Activated gamma-delta T cell treated with anti-CD3 and anti-CD28 coated beads, Interleukin-2, amount 50 U/mL, for 16 hours (primary cell): ENCODE measurements at places on chromosomes 7 and 10.

GRCh38 chr10:113301342-113301984 lies 251.4 kb upstream of the HABP2 start:
- no peak for DNase-seq

- DNase-seq = no peak
These were observed 95.8 kb downstream of the CDC14C start for GRCh38 chr7:49020145-49020544.

GRCh38 chr7:140229591-140230515 lies 53.1 kb upstream of the KDM7A start:
- peak; percentile 29 for DNase-seq

- DNase-seq = peak; percentile 40
These were observed 48.9 kb downstream of the DLG5 start for GRCh38 chr10:77877441-77878344.

DNA sequence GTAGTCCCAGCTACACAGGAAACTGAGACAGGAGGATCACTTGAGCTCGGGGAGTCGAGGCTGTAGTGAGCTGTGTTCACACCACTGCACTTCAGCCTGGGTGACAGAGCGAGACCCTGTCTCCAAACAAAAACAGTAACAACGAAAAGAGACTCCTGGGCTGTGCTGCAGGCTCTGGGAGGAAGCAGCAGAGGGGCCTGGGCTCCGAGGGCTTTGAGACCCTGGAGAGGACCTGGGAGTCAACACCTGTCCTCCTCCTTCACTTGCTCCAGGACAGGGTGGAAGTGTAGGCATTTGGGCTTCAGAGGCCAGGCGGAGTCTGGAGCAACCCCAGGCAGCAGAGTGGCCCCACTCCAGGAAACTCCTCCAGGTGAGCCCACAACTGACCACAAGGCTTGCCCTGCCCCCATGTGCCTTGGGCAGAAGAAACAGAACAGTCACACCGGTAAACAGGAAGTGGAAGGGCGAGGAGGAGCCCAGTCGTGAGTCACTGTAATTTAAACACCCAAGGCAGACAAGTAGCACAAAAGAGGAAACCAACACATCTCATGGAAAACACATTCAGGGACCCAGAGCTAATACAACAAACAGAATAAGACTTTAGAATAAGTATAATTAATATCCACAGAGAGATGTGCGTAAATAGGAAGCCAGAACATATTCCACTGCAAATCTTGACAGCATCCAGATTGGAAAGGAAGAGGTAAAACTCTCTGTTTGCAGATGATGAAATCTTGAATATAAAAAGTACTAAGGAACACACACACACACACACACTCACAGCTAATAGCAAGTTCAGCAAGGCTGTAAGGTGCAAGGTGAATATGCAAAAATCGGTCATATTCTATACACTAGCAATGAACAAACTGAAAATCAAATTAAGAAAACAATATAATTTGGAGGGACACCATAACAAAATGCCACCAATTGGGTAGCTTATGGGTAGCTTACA lies 20.5 kb upstream of the RASGEF1A start:
- peak; percentile 47 for DNase-seq

DNA sequence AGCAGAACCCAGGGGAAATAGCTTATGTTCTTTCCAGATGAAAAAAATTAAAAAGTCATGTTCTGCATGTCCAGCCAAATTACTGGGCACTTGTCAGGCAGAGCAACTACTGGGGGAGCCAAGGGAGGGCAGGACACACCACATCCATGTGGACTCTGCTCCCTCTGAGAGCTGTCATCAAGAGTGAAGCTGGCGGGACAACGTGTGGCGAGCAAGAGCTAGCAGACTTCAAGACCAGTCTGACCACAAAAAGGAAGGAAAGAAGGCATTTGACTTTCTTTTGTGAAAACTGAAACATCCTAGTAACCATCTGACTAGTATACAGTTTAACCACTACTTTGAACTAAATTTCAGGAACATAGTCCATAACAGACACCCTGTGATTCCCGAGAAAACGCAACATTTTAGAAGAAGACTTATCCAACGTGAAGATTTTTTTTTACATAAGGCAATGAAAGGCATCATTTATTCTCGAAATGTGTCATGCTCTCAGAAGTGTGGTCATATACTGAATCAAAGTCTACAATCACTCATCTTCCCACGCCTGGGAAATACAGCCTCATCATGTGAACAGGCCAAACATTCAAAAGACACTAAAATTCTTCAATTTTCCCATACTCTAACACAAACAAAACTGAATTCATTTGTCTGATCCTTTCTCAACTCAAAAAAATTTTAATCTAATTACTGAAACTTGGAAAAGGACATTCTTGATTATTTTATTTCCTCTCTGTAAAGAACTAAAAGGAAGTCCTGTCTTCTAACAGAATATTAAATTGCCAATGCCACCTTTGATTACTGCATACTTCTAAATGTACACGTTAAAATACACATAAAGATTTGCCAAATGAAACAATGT lies 15.5 kb downstream of the CYTH3 start:
- peak; percentile 18 for DNase-seq

DNA sequence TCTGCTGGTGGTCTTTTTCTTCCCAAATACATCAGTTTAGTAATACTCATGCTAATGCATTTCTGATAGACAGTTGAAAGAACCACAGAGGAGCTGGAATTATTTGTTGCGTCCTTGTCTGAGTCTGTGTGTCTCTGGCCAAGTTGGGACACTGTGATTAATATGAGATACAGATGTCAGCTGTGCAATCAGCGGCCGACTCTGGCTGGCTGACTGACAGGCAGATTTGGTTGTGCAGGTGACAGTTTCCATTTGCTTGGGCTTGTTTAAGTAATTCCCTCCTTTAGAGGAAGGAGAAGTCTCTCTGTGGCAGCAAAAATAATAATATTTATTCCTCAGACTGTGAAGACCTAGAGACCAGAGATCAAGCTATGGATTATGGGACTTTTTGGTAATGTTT lies 176.2 kb upstream of the CHRM2 start:
- DNase-seq = no peak

GRCh38 chr10:132142396-132143161 lies 44.2 kb upstream of the DPYSL4 start:
- no peak for DNase-seq

GRCh38 chr10:118851062-118852035 lies 96.6 kb upstream of the CACUL1 start:
- DNase-seq = no peak

- DNase-seq = no peak
These were observed 71.2 kb downstream of the ELFN1 start for GRCh38 chr7:1741246-1741645.

DNA sequence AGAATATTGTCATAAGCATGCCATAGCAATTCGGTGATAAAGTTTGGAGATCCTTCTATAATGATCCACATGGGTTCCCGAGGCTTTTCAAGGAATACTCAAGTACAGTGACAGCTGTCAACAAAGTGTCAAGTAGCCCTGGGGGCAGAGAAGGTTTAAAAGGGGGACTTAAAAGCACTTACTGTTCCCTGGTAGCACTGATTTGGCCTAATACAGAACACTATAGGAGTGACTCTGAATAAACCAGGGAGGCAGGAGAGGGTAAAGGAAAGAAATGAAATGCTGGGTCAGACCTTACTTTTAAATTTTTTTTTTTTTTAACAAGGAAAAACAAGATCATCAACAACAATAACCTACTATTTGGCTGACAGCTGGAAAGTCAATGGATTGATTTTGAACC lies 20.1 kb downstream of the CHCHD3 start:
- no peak for DNase-seq

- DNase-seq = no peak
These were observed 5.7 kb downstream of the BLVRA start for GRCh38 chr7:43764039-43764761.

GRCh38 chr7:33692956-33693355 lies 212.4 kb upstream of the BMPER start:
- no peak for DNase-seq

DNA sequence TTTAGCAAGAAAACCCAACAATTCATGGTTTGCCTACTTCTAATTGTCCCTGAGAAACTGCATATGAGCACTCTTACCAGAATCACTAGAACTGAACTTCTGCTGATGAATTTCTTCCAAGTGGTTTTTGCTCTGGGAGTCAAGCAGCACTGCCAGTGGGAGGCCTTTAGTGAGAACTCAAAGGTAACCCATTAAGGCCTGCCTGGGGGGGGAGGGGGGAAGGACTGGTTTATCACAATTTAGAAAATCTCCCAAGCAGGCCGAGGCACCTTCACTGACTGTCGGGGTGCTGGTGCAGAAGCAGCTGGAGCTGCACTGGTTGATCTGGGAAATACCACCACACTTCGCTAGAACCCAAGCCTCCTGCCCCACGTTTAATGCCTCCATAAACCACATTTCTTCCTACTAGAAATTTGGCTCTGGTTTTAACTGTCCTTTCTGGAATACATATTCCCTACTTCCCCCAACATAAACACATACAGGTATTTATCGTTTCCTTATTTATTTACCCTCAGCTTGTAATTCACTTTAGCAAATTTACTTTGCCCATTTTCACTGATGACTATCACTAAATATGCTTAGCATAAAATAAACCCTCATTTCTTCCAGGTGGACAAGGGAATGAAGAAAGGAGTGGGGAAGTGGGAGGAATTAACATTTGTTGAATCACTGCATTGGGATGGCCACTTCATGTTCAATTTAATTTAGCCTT lies 14.2 kb downstream of the ANK3 start:
- DNase-seq = no peak

DNA sequence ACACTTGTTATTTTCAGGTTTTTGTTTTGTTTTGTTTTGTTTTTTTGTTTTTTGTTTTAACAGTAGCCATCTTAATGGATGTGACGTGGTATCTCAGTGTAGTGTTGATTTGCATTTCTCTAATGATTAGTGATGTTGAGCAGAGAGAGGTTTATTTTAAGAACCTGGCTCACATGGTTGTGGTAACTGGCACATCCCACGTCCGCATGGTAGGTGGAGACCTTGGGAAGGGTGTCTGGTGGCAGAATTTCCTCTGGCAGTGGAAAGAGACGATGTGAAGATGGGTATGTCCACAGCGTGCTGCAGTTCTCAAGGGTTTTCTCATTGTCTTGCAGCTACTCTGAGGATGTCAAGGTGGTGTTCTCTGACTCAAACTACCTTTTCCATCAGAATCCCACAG lies 252.2 kb downstream of the GALNT17 start:
- DNase-seq = no peak

DNA sequence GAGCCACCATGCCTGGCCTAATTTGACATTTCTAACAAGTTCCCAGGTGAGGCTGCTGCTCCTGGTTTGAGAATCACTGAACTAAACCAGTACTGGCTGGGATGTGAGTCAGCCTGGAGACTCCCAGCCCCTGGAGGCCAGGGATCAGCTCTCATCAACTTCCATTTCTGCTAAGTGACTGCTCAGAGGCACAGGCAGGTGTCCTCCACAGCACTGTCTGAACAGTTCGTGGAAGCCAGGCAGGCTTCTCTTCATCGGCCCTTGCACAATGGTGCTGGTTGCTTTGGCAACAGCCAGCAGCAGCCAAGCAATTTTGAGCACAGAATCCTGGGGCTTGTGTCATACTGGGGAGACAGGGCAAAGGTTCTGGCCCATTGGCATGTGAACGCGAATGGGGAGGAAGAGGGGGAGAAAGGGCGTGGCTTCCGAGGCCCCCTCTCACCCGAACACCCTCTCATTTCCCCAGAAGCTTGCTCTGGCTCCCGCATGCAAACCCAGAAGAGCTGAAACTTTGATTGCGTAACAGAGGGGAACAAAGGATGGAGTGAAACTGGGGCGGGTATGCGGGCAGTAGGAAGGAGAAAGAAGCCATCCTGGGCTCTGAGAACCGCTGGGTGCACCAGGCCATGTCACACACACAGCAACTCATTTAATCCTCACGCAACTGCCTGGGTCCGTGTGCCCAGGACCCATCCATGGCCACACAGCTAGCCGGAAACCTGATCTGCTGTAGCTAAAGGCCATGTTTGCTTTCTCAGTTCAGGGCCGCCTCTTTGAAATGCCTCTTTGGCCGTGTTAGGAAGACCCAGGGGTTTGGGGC lies 9.0 kb upstream of the POR start:
- no peak for DNase-seq

GRCh38 chr10:24010436-24010970 lies 198.4 kb upstream of the KIAA1217 start:
- no peak for DNase-seq

DNA sequence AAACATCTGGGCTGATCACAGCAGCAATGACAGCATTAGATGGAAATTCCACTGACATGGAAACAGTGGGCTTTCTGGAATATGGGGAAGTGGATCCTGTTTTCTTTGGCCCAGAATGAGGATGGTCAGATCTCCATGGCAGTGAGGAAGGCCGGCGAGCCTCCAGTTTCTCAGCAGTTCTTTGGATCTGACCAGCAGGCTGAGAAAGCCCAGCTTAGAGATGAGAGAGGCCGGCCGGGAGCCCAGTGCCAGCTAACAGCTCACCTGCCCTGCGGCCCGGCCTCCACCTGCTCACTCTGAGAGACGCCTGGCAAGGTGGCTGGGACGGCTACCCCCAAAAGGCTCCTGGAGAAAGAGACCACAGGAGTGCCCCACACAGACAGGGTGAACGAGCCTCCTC lies 24.2 kb downstream of the GPER1 start:
- no peak for DNase-seq

GRCh38 chr10:13792006-13792405 lies 205.2 kb downstream of the PRPF18 start:
- DNase-seq = no peak

- DNase-seq = no peak
These were observed 57.6 kb downstream of the CDH23 start for GRCh38 chr10:71454347-71454746.

- DNase-seq = no peak
These were observed 746.9 kb downstream of the TYW1 start for GRCh38 chr7:67743501-67743900.

- no peak for DNase-seq
These were observed 122.3 kb downstream of the ADCY1 start for GRCh38 chr7:45696476-45696875.

GRCh38 chr7:35831208-35831607 lies 30.4 kb downstream of the SEPTIN7 start:
- DNase-seq = no peak
